Naive thymus-derived CD8-positive, alpha-beta T cell (primary cell): ENCODE measurements at places on chromosomes 7 and 10.

GRCh38 chr10:130378556-130379400, 242.6 kb downstream of the GLRX3 start:
- H3K36me3 ChIP-seq = no peaks in the 10 kb centered on the region
- no peak overlapping the region for H3K27ac ChIP-seq
- no peak overlapping the region for H3K4me3 ChIP-seq
- no peaks in the 10 kb centered on the region for H3K4me1 ChIP-seq

DNA sequence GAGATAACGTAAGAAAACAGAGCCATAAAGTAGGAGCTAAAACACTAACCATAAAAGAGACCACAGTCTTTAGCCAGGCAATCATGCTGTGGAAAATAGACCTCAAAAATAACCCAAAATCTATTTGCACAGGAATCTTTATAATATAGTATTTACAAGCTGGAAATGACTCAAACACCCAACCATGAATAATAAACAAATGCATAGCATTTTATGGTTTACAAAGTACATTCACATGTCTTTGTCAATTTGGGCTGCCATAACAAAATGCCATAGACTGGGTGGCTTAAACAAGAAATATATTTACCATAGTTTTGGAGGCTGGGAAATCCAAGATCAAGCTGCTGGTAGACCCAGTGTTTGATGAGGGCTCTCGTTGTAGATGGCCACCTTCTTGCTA, 65.5 kb upstream of the GRB10 start:
- DNase-seq = no peak
- peaks cover 2% of the 10 kb centered on the region for H3K27me3 ChIP-seq
- H3K4me3 ChIP-seq = no peak overlapping the region
- H3K4me1 ChIP-seq = no peaks in the 10 kb centered on the region
- no peak overlapping the region for H3K27ac ChIP-seq

DNA sequence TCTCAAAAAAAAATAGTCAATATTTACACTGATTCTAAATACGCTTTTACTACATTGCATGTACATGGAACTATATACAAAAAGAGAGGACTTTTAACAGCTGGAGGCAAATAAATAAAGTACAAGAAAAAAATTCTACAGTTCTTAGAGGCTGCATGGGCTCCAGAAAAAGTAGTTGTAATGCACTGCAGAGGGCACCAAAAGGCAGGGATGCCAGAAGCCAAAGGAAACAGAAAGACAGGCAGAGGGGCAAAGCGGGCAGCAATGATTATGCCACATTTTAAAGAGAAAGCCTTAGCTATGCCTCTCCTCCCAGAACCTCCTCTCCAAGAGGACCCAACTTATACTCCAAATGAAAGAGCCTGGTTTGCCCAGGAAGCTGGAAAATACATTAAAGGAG, 11.6 kb upstream of the ADCK2 start:
- DNase-seq = no peak
- no peak overlapping the region for H3K4me3 ChIP-seq
- H3K27me3 ChIP-seq = peaks cover 4% of the 10 kb centered on the region

DNA sequence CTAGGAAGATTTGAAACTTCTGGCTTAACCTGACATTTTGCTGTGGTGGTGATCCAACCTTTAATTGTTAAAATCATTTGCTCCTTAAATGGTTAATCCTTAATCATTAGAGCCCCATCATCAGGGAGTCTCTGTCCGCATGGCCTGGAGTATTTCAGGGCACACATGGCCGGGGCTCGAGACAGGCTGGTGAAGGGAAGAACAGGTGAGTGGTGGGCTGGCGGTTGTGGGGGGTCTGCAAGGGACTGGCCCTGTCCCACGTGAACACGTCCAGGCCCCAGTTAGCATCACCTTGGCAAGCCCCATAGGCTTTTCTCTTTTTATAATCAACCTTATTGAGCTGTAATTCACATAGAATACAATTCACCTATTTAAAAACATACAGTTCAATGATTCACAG, 109.5 kb downstream of the DNAJB6 start:
- H3K27ac ChIP-seq = no peak overlapping the region
- no peaks in the 10 kb centered on the region for H3K36me3 ChIP-seq
- no peak overlapping the region for H3K4me3 ChIP-seq
- H3K27me3 ChIP-seq = no peaks in the 10 kb centered on the region
- DNase-seq = no peak

- no peak overlapping the region for H3K4me3 ChIP-seq
- peaks cover 18% of the 10 kb centered on the region for H3K36me3 ChIP-seq
- no peaks in the 10 kb centered on the region for H3K4me1 ChIP-seq
- H3K27me3 ChIP-seq = no peaks in the 10 kb centered on the region
Measured at GRCh38 chr10:121804460-121804859, 123.4 kb downstream of the ATE1 start.

DNA sequence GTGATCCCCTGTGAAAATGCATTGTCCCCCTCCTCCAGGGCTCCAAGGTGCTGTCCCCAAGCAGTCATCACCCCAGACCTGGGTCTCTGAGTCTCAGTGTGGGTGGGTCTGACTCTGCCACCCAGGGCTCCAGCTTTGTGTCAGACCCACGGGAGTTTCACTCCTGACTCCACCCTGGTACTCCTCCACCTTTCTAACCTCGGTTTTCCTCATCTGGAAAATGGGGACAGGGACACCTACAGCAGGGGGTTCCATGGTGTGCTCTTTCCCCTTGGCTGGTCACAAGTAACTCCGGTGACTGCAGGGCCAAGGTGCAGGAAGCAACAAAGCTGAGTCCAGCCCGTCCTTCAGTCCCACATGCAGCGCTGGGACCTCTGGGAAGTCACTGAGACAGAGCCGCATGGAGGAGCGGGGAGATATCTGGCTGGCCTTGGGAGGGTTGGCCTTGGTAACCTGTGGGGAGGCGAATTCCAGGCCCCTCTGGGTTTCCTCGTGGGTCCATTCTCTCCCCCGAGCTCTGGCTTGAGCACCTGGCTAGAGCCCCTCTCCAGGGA, 41.8 kb upstream of the RABGEF1 start:
- no peaks in the 10 kb centered on the region for H3K4me1 ChIP-seq
- no peaks in the 10 kb centered on the region for H3K27me3 ChIP-seq
- no peak for DNase-seq
- no peak overlapping the region for H3K4me3 ChIP-seq
- H3K36me3 ChIP-seq = no peaks in the 10 kb centered on the region

DNA sequence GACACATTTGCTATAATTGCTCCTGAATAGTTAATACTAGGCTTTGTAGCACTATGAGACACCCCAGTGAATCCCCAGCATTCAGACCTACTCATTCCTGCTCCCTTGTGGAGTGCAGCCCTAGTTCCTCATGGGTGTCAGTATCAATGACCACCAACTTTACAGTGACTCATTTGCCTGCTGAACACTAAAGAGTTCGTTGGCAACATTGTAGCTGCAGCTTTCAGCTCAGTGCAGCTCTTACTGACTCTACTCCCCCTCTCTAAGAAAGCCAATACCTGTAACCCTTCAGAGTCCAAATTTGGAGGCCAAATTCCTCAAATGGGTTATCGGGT, 127.1 kb upstream of the MTPN start:
- no peak for DNase-seq
- no peak overlapping the region for H3K4me3 ChIP-seq
- H3K27me3 ChIP-seq = no peaks in the 10 kb centered on the region
- no peaks in the 10 kb centered on the region for H3K4me1 ChIP-seq
- H3K27ac ChIP-seq = no peak overlapping the region

GRCh38 chr10:1508096-1508495, 229.2 kb downstream of the ADARB2 start:
- no peak overlapping the region for H3K27ac ChIP-seq
- H3K4me1 ChIP-seq = no peaks in the 10 kb centered on the region
- no peaks in the 10 kb centered on the region for H3K36me3 ChIP-seq
- no peaks in the 10 kb centered on the region for H3K27me3 ChIP-seq
- no peak overlapping the region for H3K4me3 ChIP-seq

DNA sequence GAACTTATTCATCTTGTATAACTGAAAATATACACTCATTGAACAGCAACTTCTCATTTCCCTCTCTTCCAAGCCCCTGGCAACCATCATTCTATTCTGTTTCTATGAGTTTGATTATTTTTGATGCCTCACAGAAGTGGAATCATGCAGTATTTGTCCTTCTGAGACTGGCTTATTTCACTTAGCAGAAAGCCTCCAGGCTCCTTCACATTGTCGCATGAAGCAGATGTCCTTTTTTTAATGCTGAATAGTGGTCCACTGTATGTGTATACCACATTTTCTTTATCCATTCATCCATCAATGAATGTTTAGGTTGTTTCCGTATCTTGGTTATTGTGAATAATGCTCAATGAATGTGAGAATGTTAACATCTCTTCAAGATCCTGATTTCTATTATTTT, 238.2 kb upstream of the KLF14 start:
- H3K4me1 ChIP-seq = peaks cover 75% of the 10 kb centered on the region
- H3K36me3 ChIP-seq = peaks cover 53% of the 10 kb centered on the region
- no peak overlapping the region for H3K4me3 ChIP-seq
- H3K27me3 ChIP-seq = no peaks in the 10 kb centered on the region
- DNase-seq = no peak
- no peak overlapping the region for H3K27ac ChIP-seq

DNA sequence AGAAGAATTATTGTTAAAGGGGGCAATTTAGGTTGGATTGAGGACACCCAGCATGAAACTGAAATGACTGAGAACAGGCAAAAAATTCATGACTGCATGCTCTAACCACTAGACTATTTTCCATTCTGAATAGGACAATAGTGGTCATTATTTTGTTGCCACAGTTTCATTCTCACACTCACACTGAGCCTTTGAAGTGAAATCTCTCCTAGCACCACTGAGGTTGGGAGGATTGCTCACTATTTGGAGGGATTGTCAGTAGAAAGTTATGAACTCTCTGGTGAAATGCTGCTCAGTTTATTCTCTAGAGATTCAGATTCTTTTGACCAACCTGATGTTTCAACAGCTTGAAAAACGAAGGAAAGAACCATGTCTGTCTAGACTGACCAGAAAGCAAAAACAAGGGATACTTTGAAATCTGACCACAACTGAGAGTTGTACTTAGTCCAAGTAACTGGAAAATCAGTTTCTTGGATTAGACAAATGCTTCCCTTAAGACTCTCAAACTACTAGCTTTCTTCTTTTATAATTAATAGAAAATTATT, 191.2 kb downstream of the DYNC1I1 start:
- peaks cover 5% of the 10 kb centered on the region for H3K27me3 ChIP-seq
- H3K4me3 ChIP-seq = no peak overlapping the region
- no peak overlapping the region for H3K27ac ChIP-seq
- no peak for DNase-seq

GRCh38 chr10:26781797-26782196, 79.0 kb downstream of the ABI1 start:
- no peaks in the 10 kb centered on the region for H3K27me3 ChIP-seq
- no peak overlapping the region for H3K4me3 ChIP-seq
- peaks cover 24% of the 10 kb centered on the region for H3K36me3 ChIP-seq
- no peak for DNase-seq
- H3K4me1 ChIP-seq = peaks cover 93% of the 10 kb centered on the region

GRCh38 chr7:124930655-124931597, 1.3 kb upstream of the POT1 start:
- peak overlapping the region; percentile 81 for H3K27ac ChIP-seq
- no peak for DNase-seq
- H3K4me3 ChIP-seq = peak overlapping the region; percentile 61
- no peaks in the 10 kb centered on the region for H3K27me3 ChIP-seq
- peaks cover 37% of the 10 kb centered on the region for H3K4me1 ChIP-seq

DNA sequence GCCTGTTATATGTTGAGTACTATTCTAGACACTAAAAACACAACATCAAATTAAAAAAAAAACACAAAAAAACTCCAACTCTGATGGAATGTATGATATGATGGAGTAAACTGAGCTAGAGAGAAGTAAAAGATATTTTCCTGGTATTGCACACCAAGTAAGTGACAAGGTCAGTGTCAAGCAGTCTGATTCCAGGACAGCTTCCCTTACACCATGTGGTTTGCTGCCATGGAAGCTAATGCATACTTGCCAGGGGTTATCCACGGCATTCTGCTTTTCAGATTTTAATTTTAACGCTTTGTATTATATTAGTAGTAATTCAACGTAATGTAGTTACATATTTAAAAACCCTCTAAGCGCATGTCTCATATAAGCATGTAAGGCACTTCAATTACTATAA, 48.4 kb downstream of the CACNA2D1 start:
- H3K36me3 ChIP-seq = no peaks in the 10 kb centered on the region
- no peak for DNase-seq
- H3K27me3 ChIP-seq = no peaks in the 10 kb centered on the region
- H3K4me1 ChIP-seq = no peaks in the 10 kb centered on the region

GRCh38 chr7:93547716-93548115, 26.8 kb downstream of the CALCR start:
- no peaks in the 10 kb centered on the region for H3K36me3 ChIP-seq
- DNase-seq = no peak
- no peaks in the 10 kb centered on the region for H3K27me3 ChIP-seq
- no peak overlapping the region for H3K27ac ChIP-seq
- no peak overlapping the region for H3K4me3 ChIP-seq

GRCh38 chr10:109892931-109893330, 30.4 kb downstream of the XPNPEP1 start:
- H3K36me3 ChIP-seq = peaks cover 56% of the 10 kb centered on the region
- DNase-seq = no peak
- peak overlapping the region; percentile 34 for H3K27ac ChIP-seq
- peaks cover 33% of the 10 kb centered on the region for H3K4me1 ChIP-seq
- no peak overlapping the region for H3K4me3 ChIP-seq

- no peaks in the 10 kb centered on the region for H3K36me3 ChIP-seq
- H3K4me1 ChIP-seq = peaks cover 78% of the 10 kb centered on the region
- H3K27me3 ChIP-seq = no peaks in the 10 kb centered on the region
- DNase-seq = no peak
- peak overlapping the region; percentile 40 for H3K4me3 ChIP-seq
Measured at GRCh38 chr7:28151965-28152364, 28.6 kb downstream of the JAZF1 start.

GRCh38 chr10:98664329-98665042, 217.8 kb upstream of the HPS1 start:
- no peak overlapping the region for H3K4me3 ChIP-seq
- H3K27me3 ChIP-seq = no peaks in the 10 kb centered on the region
- no peaks in the 10 kb centered on the region for H3K4me1 ChIP-seq
- H3K36me3 ChIP-seq = no peaks in the 10 kb centered on the region
- peak; percentile 4 for DNase-seq

- DNase-seq = no peak
- no peak overlapping the region for H3K27ac ChIP-seq
- no peaks in the 10 kb centered on the region for H3K36me3 ChIP-seq
- H3K4me1 ChIP-seq = no peaks in the 10 kb centered on the region
- H3K27me3 ChIP-seq = no peaks in the 10 kb centered on the region
- H3K4me3 ChIP-seq = no peak overlapping the region
Measured at GRCh38 chr10:54139819-54140428, 661.1 kb downstream of the PCDH15 start.

DNA sequence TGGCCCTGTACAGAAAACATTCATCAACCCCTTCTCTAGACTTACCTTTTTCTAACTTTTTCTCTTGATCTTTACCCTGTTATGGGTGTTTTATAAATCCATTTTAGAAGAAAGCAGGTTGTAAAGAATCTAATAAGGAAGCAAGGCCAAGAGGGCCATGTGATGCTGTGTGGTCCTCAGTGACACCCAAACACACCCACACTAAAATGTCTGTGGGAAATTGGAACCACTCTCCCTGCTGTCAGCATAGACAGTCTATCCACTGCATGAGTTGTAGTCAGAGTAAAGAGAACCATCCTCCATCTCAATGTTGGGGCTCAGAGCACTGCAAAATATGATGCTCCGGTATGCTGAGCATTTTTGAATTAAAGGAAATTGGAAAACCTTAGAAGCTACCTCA, 235.5 kb downstream of the SKIDA1 start:
- no peaks in the 10 kb centered on the region for H3K36me3 ChIP-seq
- DNase-seq = no peak
- H3K27me3 ChIP-seq = peaks cover 28% of the 10 kb centered on the region
- H3K27ac ChIP-seq = no peak overlapping the region
